ENCODE measurements at places on chromosomes 6 and 20.

GRCh38 chr6:10793695-10794094 lies 44.6 kb downstream of the MAK start:
- no peak for DNase-seq

- no peak for DNase-seq
Observed at GRCh38 chr6:121236984-121237383, 97.3 kb downstream of the TBC1D32 start.

DNA sequence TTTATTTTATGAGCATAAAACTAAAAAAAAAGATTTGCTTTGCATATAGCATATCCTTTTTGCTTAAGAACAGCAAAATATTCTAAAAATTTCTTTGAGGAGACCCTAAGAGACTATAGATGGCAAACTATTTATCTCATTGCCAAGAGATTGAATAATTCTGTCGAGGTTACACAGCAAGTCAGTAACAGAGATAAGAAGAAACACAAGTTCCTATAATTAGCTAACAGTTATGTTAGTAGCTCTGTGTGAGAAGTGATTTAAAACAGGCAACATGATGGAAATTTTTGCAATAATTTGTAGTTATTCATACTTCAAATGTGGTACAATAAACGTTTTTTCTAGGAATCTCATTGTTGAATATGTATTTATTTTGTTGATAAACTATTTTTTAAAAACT lies 9.1 kb downstream of the LAMA2 start:
- DNase-seq: no peak

DNA sequence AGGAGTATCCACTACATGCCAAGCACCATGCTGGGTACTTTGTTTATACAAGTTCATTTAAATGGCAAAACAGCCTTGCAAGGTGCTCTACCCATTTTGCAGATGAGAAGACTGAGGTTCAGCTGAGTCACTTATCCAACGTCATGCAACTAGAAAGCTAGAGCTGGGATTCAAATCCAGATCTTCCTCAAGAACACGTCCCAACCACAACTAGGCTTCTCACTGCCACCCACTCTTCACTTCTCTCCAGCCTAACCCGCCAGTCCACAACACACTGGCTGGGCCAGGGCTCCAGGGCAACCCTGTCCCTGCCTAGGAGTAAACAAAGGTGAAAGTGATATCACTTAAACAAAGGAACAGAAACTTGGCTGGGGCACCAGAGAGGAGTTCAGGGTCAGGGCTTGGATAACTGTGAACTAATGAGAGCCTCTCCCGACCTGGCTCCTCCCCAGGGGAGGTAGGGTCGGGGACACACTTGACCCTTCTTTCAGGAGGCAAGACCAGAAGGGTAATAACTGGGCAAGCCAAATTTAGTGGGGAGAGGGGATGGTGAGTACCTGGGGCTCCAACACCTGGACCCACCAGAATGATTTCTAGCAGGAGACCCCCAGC lies 7.9 kb downstream of the SDC4 start:
- DNase-seq: no peak

DNA sequence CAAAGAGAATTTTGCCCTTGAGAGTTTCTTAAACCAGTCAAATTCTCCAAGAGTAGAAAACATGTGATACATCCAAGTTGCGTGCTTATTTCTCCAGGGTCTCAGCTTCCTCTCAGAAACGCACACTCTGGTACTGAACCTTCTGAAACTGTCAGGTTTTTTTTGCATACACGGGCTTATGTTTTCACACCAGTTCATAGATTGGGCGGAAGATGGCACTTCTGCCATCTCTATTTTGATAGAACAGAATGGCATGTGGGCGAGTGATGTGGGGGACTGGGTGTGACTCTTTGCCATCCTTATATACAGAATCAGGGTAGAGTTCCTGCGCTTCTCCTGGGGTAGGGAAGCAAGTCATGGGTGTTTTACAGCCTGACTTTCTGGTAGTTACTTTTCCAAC lies 56.4 kb downstream of the ADTRP start:
- no peak for DNase-seq

- DNase-seq: no peak
Observed at GRCh38 chr6:133244519-133244918, 3.4 kb downstream of the EYA4 start.

- peak; percentile 31 for DNase-seq
Observed at GRCh38 chr6:28816909-28817807, 106.6 kb downstream of the TRIM27 start.

DNA sequence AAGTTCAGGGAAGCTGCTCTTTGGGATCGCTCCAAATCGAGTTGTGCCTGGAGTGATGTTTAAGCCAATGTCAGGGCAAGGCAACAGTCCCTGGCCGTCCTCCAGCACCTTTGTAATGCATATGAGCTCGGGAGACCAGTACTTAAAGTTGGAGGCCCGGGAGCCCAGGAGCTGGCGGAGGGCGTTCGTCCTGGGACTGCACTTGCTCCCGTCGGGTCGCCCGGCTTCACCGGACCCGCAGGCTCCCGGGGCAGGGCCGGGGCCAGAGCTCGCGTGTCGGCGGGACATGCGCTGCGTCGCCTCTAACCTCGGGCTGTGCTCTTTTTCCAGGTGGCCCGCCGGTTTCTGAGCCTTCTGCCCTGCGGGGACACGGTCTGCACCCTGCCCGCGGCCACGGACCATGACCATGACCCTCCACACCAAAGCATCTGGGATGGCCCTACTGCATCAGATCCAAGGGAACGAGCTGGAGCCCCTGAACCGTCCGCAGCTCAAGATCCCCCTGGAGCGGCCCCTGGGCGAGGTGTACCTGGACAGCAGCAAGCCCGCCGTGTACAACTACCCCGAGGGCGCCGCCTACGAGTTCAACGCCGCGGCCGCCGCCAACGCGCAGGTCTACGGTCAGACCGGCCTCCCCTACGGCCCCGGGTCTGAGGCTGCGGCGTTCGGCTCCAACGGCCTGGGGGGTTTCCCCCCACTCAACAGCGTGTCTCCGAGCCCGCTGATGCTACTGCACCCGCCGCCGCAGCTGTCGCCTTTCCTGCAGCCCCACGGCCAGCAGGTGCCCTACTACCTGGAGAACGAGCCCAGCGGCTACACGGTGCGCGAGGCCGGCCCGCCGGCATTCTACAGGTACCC lies at the start of gene ESR1:
ESR1 (plus strand) TSS at position 170 of the 858 bp plus-strand sequence; CDS start at position 401, 231 bp downstream.
- DNase-seq: no peak

- DNase-seq: no peak
Observed at GRCh38 chr20:51353491-51353890, 189.0 kb downstream of the NFATC2 start.

DNA sequence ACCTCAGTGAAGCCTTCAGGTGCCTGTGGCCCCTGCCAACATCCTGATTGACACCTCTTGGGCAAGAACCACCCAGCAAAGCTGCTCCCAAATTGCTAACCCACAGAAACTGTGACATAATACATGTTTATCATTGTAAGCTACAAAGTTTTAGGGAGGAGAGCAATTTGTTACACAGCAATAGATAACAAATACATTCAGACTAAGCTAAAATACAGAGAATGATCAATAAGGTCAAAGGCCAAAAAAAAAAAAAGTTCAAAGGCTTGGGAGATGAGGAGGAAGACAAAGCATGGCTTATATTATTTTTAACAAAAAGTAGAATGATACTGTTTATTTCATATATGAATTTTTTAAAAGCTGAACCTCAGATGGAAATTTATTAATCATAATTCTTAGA lies 105.9 kb downstream of the ID4 start:
- DNase-seq: no peak

DNA sequence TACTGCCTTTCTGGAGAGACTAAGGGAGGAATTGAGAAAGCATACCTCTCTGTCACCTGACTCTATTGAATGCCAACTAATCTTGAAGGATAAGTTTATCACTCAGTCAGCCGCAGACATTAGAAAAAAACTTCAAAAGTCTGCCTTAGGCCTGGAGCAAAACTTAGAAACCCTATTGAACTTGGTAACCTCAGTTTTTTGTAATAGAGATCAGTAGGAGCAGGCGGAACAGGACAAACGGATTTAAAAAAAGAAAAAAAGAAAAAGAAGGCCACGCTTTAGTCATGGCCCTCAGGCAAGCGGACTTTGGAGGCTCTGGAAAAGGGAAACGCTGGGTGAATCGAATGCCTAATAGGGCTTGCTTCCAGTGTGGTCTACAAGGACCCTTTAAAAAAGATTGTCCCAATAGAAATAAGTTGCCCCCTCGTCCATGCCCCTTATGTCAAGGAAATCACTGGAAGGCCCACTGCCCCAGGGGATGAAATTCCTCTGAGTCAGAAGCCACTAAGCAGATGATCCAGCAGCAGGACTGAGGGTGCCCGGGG lies 43.1 kb upstream of the RNF182 start:
- DNase-seq: no peak

- no peak for DNase-seq
Observed at GRCh38 chr20:8490076-8490830, 358.2 kb downstream of the PLCB1 start.

- peak; percentile 27 for DNase-seq
Observed at GRCh38 chr20:45037050-45037449, 63.9 kb downstream of the KCNS1 start.

DNA sequence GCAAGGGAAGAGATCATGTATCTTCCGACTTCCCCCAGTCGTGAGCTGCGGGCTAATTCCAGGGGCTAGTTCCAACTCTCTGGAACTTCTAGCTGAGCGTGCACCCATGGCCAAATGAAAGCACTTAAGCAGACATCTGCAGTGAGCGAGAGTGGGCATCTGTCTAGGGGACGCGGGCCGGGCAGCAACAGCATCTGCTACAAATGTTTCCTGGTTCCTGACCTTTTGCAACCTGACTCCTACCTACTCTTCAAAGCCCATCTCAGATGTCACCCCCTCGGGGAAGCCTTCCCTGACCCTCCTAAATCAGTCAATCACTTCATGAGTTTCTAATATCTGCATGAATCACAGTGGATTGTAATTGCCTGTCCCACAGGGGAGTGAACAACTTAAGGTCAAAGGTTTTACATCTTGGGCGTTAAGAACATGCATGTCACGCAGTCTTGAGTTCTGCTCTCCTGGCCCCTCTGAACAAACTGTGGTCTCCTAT lies 141.9 kb downstream of the CEBPB start:
- no peak for DNase-seq

DNA sequence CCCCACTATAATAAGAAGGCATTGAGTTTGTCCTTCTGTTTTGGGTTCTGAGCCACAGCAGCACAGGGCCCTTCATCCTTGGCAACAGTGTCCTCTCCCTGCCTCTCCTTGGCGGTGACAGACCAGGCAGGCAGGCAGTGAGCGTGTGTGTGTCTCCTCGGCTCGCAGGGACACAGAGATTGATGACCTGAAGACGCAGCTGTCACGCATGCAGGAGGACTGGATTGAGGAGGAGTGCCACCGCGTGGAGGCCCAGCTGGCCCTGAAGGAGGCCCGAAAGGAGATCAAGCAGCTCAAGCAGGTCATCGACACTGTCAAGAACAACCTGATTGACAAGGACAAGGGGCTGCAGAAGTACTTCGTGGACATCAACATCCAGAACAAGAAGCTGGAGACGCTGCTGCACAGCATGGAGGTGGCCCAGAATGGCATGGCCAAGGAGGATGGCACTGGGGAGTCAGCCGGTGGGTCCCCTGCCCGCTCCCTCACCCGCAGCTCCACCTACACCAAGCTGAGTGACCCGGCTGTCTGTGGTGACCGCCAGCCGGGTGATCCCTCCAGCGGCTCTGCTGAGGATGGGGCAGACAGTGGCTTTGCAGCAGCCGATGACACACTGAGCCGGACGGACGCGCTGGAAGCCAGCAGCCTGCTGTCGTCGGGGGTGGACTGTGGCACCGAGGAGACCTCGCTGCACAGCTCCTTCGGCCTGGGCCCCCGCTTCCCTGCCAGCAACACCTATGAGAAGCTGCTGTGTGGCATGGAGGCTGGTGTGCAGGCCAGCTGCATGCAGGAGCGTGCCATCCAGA lies 24.0 kb downstream of the SDCBP2 start:
- DNase-seq: no peak

- peak; percentile 48 for DNase-seq
Observed at GRCh38 chr6:24991810-24992467, 56.2 kb upstream of the RIPOR2 start.

- DNase-seq: no peak
Observed at GRCh38 chr20:31476643-31477215, 1.6 kb downstream of the REM1 start.

DNA sequence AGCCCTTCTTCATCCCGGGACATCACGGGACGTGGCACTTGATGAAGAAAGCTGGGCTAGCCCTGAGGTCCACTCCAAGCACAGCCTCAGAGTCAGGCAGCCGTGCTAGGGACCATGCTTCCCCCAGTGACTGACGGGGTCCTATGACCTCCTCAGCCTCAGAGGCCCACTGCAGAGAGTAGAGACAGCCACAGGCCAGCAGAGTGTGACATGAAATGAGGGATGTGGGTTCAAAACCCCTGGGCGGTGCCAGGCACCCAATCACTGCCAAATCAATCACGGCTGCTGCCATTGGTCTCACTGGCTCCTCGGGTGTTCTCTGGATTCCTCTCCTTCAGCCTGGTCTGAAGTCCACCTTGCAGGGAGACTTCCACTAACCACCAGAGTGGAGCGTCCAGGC lies 197.7 kb upstream of the CDH4 start:
- DNase-seq: no peak

DNA sequence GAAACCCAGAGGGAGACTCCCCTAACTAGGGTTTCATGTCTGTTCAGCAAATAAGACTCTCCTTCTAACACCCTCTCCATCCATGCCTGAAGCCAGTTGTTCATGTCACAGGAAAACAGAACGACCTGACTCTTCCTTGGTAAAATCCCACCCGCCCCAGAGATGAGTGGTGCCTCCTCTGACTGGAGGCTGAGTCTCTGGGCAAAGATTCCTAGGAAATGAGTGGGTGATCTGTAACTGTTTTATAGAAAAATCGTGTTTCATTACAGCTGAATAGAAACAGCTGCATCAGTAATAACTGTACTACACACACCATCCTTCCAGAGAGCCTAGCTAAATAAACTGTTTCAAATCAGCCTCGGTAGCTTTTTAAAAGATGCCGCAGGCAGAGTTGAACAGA lies 37.4 kb upstream of the MRPS10 start:
- DNase-seq: no peak

GRCh38 chr20:7031222-7031621 lies 263.7 kb downstream of the BMP2 start:
- DNase-seq: no peak

DNA sequence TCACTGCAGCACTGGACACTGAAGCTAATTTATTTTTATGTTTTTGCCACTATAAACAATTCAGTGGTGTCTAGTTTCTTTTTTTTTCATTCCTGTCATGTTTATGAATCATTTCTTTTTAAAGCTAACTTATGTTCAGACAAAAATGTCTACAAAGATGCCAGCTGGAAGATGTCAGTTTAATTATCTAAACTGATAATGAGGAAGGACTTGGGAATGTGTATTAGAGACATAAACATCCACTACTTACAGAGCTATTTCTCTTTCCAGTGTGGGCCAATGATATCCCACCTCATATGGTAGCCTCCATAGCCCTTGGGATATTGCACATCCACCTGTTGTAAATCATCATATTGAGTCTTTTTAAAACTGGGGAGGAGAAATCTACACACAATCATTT lies 132.1 kb upstream of the FAM184A start:
- no peak for DNase-seq

GRCh38 chr20:6079016-6079415 lies 25.2 kb upstream of the LRRN4 start:
- no peak for DNase-seq
